ENCODE measurements at places on chromosomes 16 and 17.

- DNase-seq = no peak
Observed at GRCh38 chr16:31108794-31109558, 790 bp downstream of the BCKDK start.

DNA sequence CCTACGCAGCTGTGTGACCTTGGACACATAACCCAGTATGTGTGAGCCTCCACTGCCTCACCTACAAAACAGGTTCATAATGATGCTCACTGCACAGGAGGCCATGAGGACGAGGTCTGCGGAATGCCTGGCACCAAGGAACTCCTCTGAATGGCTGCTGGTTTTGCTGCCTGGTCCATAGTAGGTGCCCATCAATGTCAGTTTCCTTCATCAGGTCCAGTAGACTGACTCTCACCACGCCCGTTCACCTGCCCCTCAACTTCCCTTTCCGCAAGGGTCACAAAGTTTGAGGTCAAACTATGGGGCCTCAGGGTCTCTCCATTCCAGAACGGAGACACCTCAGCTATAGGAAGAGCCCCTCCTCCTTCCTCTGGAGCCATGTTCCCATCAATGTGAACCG is 8.8 kb downstream of the PNMT start:
- DNase-seq = no peak

DNA sequence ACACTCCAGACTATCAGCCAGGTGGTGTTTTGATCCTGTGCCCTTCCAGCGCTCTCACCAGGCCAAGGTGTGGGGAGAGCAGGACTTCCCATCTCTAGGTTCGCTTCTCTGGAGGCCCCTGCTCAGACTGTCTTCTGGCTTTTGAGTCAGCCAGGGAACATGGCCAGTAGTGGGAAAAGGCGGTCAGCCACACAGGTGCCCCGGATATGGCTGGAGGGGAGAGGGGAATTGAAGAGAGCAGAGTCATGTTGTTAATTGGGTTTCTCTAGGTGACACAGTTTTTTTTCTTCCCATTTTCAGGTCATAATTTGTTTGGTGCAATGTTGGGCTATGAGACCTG is 1.5 kb downstream of the MINK1 start:
- no peak for DNase-seq

GRCh38 chr17:10125531-10126275 is 72.7 kb downstream of the GAS7 start:
- DNase-seq = no peak

- DNase-seq = no peak
Observed at GRCh38 chr16:31364421-31364820, 9.4 kb downstream of the ITGAX start.

DNA sequence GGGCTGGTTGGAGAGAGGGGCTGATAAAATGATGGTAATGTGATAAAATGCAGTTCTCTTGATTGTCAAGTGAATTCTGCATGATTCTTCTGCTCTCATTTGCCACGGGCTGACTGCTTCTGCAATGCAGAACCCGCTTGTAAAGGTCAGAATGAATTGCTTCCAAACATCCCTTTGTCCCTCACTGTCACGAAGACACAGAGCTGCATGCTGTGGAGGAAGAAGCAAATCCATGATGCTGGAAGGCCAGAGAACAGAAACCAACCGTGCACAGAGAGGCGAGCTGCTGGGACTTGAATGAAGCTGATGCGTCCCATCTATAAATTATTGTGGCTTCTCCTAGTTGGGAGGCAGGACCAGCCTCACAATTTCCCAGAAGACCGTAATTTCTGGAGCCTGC is 171.6 kb downstream of the PRKCB start:
- no peak for DNase-seq

All from right atrium auricular region (tissue), 2 donors.